ENCODE measurements at places on chromosomes 6 and 20.

DNA sequence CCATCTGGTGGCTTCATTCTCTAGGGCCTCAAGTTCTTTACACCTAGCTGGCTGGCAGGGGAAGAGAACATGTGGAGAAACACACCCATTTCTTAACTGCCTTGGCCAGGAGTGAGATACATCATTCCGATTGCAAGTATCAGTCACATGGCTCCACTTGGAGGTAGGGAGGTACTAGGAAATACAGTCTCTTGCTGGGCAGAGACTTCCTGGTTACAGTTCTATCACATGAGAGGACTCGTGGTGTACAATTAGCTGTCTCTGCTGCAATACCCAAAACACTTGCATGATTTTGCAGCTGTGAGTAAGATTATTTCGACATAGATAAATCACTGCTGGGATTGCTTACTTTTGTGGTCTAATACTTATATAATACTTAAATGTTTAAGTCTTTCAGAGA, 51.1 kb downstream of the GTF2H5 start:
- no peak for DNase-seq

DNA sequence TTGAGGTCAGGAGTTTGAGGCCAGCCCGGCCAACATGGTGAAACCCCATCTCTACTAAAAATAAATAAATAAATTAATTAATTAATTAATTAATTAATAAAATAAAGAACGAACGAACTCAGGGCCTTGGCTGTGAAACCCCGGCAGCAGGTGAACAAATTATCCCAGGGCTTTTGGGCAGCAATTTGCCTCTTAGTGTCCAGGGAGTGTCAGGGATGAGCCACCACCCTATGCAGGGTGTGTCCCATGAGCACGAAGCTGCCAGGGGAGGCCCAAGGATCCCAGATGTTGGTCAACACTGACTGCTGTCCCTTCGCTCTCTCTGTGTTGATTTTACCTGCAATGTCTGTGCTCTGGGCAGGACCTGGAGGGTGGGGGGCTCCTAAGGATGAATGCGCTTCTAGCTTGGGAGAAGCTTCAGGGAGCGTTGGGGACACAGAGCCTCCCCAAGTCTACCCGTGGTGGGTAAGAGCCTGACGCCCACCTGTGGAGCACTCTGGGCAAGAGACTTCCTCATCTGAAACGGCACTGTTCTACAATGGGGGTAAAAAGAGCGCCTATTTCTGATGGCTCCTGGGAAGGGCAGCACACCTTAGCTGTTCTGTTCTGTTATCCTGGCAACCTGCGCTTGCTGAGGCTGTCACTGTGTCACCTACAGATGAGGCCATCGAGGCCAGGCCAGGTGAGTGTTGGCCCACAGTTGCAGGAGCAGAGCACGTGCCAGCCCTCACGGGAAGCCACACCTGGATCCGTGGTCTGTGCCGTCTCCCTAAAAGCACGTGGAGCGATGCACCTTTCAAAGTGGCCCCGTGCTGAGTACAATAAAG, 125.5 kb upstream of the CDH4 start:
- DNase-seq, result no peak

DNA sequence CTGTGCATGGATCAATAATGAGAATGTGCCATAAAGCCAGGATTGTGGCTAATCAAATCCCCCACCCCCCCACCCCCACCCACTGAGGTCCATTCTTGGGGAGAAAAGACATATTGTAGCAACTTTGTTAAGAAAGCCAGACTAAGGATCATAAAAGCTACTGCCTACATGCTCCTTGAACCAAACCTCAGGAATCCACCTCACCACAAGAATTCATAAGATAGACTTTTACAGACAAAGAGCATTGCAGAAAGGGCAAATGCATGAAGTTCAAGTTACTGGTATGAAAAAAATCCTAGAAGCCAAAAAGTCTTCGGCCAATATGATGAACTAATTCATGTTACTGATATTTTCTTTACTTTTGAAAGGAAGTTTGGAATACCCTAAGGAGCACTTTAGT, 187.9 kb upstream of the ARID1B start:
- no peak for DNase-seq

DNA sequence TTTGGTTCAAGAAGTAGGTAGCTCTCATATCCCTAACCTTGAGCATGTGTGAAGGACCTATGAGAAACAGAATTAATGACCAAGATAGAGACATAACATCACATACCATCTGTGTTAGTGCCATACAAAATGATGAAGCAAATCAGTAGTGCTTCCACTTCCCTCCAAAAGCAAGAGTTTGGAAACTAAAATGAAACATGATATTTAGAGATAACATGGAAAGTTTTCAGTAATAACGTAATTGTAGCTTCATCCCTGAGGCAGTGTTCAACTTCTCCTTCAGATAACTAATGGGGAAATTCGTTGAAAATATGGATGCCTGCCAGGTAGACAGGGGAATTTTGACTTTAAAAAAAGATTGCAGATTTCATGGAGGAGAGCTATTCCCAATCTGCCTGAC, 248.4 kb upstream of the IRAK1BP1 start:
- DNase-seq, result no peak

DNA sequence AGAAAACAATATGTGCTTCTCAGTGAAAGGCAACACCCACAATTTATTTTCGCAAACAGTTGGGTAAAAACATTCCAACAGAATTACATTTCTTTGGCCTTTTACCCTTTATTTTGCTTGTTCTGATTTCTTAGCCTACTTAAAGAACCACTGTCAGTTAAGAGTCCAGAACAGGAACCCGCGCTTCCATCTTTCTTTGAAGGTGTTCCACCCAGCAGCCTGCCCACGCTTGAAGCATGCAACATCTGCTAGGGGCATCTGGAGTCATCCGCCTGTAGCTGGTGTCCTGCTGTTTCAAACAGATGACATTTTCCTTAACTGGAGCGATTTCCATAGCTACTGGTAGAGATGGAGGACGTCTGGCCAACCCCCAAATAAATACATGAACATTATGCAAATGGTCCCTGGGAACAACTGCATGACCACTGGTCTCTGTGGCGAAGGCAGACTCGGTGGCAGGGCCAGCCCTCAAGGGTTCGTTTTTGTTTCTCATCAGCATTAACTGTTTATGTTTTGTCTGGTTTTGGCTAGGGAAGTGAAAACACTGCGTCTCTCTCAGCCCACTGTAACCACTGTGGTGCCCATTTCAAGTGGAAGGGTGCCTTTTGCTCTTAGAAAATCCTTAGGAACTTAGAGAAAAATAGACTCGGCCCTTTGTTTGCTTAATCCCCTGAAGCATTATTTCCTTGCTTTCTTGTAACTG, 51.6 kb downstream of the LAMA4 start:
- DNase-seq, result no peak

DNA sequence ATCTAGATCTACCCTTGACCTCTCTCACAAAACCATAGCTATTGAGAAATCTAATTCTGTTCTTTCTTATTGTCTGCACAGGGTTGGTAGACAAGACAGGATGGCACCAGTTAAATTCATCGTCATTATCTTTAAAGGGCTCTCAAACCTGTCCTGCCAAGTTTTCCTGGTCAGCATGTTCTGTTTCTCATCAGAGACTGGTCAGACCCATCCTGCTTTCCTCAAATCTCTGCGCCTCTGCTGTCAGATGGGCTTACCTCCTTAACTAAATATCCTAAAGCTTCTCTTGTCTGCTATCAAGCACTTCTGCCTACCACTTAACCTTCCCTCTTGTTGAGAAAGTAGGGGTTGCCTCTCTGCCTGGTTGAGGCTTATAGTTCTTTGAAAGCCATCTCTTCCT, 125.2 kb downstream of the MYO6 start:
- DNase-seq, result no peak

DNA sequence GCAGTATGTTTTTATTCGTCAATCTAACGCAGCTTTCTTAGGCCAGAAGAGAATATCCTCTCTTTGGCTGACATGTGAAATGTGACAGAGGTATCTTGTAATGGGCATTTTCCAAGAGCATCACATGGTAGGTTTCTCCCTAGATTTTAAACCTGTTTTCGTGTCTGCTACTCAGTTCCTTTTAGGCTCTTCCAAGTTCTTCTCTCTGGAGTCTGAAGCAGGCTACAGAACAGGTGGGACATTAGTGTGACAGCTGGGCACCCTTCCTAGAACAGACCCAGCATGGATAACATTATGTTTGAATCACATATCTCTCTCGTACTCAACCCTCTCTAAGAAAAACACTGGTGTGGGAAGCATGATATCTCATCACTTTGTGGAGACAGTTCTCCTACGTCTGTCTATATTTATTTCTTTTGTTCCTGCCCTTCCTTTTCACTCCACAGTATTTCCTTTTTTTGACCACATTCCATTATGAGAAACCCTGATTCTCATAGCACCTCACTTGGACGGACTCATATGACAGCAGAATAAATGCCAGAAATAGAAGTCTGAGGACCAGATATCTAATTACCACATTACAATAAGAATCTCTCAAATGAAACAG, 263.4 kb downstream of the NKAIN2 start:
- DNase-seq, result no peak

DNA sequence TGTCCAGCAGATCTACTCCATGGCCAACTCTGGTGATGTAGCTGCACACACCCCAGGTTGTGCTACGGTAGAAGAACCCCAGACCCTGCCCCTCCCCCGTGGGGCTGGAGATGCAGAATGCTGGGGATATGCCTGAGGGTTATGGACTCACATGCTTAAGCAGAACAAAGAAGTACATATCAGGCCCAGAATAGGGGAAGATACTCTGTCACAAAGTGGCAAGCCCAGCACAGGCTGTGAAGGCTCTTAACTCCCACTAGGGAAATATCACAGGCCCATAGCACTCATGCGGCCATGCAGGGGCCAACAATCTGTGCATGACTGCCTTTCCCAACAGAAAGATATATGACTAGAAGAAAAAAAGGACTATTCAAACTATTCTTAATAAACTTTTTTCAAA, 234.9 kb downstream of the KCNQ5 start:
- DNase-seq, result no peak

- no peak for DNase-seq
These were observed 67.5 kb downstream of the FARS2 start for GRCh38 chr6:5328800-5329199.

- no peak for DNase-seq
These were observed 996 bp upstream of the PRDM1 start for GRCh38 chr6:106084989-106085691.

DNA sequence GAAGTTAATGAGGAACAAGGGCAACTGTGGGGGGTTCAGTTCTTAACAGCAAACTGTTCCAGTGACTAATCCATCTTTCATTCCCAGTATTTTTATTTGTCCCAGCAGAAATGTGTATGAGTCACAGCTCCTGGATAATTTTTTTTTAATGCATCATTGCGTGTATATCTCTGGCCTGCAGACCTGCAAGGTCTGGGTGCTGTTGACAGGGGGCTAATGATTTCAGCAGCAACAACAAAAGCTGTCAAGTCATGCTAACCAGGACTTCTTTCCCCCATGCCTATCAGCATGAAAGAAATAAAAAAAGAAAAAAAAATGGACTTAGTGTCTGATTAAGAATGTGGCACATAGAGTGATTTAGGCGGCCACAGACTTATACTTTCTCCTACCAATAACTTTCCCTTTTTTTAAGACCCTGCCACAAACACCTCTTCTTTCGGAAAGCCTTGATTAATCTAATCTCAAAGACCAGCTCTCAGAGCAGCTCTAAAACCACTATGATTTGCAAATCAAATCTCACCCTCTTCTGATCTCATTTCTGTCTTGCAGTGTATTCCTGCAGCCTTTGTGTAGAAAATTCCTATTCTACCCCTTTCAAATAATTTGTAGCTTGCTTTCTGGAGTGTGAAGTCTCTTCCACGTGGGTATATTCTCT, 14.2 kb upstream of the PREX1 start:
- no peak for DNase-seq

DNA sequence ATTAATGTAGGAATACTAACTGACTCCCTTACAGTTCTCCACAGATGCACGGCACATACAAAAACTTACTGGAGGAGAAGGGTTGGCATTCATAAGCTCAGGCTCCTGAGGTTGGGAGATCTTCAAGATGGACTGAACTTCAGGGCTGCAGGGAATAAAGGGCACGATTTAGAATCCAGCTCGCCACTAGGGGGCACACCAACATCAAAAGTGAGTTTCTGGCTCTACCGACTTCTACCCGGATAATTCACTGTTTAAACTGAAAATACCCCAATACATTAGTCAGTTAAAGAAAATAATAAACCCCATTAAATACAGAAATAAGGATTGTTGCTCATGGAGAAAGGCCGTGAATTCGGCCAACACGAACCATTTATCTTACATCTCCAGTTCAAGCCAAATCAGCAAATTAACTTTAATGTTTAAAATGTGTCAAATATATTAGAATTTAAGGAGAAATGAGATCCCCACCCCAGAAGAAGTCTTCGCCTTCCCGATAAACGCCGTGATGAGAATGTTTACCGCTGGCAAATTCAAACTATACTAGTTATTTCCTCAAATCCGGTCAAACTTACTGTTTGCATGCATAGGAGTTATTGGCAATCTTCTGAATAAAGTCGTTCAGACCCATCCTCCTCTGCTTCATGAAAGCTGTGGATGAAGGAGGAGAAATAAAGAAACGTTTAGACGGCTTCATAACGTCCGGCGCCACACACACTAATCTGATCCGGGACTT, 121.7 kb upstream of the SLC2A12 start:
- peak; percentile 91 for DNase-seq

GRCh38 chr6:14789996-14790395, 455.9 kb upstream of the JARID2 start:
- no peak for DNase-seq

GRCh38 chr6:89475634-89476033, 42.7 kb downstream of the ANKRD6 start:
- no peak for DNase-seq

DNA sequence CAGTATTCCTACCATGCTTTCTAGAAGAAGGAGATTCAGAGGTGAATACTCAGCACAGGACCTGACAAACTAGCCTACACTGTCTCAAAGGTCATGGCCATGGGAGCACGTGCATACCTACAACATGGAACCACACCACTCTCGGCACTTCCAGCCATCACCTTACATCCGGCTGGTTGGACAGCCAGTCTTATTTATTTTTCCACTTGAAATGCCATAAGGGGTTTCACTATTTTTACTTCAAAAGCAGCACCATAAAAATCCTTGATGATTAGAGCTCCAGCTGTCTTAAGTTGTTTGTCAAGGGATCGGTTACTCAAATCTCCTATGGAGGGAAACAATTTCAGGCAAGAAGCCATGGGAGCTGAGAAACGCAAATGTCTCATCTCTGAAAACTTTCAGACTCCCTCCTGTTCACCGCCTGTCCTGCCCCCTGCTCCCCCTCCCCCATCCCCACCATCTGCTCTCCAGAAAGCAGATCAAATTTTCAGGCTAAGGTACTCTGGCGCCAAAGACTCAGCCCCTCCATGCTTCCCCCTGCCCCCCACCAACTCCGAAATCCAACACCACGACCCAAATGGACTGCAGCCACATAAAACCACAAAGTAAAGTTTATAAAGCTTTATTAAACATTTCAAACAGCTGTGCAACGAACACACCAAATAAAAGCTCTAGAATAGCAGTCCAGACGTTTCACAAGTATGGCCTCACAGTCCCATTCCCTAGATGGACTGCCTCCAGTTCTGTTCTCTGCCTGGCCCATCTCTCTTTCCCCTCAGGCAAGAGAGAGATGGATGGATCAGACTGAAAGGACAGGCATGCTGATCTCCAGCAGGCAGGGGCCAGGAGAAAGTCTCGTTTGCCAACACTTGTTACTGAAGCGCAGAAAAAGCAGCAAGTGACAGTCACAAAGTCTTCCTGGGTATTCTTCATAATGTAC, 4.0 kb upstream of the NNAT start:
- no peak for DNase-seq

GRCh38 chr6:123810214-123810613, 6.5 kb downstream of the NKAIN2 start:
- DNase-seq, result no peak
